Activated naive CD8-positive, alpha-beta T cell treated with anti-CD3 and anti-CD28 coated beads, Interleukin-2, amount 50 U/mL, for 24 hours (primary cell): ENCODE measurements at places on chromosomes 5 and 9.

GRCh38 chr9:71910650-71911060, 338 bp downstream of the ABHD17B start:
- DNase-seq, result no peak

DNA sequence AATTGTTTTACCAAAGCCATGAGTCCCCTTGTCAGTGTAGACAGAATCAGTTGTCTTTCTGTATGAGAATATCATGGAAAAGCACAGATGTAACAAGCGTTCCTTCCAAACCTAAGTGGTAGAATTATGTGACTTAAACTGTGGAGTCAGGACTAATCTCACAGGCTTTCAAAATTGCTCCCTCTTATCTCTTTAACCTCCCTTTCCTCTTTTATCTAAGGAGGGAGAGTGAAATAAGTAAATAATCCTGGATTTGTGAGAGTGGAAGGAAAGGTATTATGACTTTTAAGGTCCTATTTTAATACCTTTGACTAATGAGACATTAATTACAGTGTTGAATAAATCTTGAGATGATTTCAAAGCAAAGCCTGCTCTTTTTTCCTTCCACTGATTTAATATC, 52.4 kb upstream of the LIFR start:
- no peak for DNase-seq

GRCh38 chr9:14052359-14052758, 261.6 kb downstream of the NFIB start:
- DNase-seq, result no peak

GRCh38 chr9:107036367-107036766, 173.4 kb downstream of the ZNF462 start:
- DNase-seq, result no peak

GRCh38 chr9:121201045-121201737, 478 bp downstream of the RAB14 start:
- peak; percentile 49 for DNase-seq

GRCh38 chr9:758146-758545, 83.4 kb upstream of the DMRT1 start:
- DNase-seq, result no peak

DNA sequence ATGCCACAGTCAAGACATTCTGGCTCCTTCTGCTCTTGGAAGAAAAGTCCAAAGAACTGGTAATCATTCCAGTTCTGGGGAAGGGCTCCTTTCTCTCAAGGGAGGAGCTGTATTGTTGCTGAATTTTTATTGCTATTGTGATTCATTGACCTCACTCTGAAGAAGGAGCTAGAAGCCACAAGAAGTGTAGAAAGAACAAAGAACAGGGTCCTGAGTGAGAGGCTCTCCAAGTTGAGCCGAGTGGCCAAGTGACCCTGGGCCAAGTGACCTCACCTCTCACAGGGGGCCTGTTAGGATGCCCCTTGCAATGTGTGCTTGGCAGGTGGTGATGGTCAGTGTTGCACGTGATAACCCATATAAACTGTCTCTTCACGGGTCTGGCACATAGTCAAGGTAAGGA, 173.3 kb downstream of the FGF18 start:
- no peak for DNase-seq

- DNase-seq, result peak; percentile 8
Measured at GRCh38 chr5:135543485-135544304, 7.9 kb upstream of the NEUROG1 start.

DNA sequence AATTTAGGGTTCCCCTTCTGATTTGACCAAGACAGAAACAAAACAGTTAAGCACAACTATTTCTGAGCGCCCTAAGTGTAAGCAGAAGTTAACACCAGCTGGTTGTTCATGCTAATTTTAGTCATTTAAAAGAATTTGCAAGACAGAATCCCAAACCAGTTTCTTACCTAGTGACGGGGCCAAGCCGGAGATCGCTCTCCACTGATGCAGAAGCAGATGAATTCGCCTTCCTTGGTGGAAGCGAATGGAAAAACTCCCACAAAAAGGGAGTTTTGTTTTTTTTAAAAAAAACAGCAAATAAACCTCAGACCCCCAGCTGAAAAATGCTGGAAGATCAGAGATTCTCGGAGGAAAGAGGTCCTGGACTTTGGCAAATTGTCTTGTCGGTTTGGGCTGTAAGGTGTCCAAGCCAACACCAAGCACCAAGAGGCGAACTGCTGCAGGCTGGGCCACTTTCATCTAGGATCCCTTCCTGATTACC, 47.4 kb upstream of the GLDC start:
- DNase-seq, result no peak

- DNase-seq, result no peak
Measured at GRCh38 chr5:75856056-75856455, 138.8 kb upstream of the POC5 start.

DNA sequence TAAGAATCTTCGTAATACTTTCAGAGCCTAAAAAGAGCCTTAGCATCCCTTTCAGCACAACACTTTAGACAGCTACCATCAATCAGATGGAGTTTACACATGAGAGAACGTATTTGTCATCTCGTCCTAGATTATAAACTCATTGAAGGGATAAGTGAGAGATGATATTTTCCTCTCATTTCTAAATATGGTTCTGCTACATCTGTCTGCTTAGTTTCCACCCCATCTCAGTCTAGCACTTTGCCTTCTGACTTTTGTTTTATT, 208.4 kb upstream of the CD180 start:
- DNase-seq, result no peak

DNA sequence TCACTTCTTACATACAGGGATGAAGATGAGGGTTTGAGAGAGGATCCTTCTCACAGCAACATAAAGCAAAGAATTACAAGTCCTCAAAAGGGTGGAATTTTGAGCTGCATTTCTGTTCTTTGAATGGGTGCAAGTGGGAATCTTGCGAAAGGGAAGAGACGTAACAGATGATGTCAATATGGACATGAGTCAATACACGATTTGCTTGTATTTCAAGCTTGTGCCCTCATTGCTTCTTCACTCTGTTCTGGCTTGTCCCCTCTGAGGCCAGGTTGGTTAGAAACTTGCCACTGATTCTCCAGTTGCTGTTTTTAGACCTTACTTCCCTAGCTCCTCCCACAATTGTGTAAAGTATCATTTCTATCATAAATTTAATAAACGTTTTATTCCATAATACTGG, 104.8 kb upstream of the CLINT1 start:
- DNase-seq, result no peak

- no peak for DNase-seq
Measured at GRCh38 chr9:108775901-108776306, 79.9 kb downstream of the ACTL7B start.

- no peak for DNase-seq
Measured at GRCh38 chr5:98721231-98721928, 52.1 kb upstream of the RGMB start.

DNA sequence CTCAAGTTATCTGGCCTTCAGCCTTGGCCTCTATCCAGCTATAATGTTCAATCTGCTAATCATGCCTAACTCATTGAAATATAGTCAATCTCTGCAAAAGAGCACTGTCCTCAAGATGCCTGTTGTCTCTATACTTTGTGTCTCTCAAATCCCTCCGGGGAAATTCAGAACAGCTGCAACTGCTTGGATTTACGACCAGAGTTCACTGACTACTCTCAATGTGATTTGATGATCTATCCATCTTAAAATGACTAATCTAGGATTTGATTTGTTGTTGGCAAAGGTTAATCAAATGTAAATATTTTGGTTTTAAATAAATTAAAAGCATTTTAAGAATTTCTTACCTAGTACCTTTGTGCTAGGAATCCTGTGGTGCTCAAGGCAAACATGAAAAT, 40.9 kb downstream of the SVEP1 start:
- no peak for DNase-seq

GRCh38 chr9:75148561-75148960, 60.2 kb downstream of the OSTF1 start:
- DNase-seq, result no peak

GRCh38 chr5:58670582-58670981, 87.7 kb downstream of the RAB3C start:
- DNase-seq, result no peak

DNA sequence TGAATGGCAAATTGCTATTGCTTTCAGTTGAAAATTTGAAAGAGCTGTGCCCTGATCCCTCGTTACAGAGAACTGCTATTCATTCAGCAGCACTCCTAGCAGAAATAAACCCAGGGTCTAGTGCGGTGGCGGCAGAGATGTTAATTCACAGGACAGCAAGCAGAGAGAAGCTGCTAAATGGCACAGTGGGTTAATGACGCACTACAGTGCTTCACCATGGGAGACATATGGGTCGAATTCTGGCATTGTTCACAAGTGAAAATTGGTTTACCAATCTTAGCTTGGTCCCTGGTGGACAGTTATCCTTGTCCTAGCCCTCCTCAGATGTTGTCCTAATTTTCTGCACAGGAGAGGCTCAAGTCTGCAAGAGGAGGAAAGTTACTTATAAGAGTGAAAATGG, 807.4 kb downstream of the TLE1 start:
- no peak for DNase-seq

DNA sequence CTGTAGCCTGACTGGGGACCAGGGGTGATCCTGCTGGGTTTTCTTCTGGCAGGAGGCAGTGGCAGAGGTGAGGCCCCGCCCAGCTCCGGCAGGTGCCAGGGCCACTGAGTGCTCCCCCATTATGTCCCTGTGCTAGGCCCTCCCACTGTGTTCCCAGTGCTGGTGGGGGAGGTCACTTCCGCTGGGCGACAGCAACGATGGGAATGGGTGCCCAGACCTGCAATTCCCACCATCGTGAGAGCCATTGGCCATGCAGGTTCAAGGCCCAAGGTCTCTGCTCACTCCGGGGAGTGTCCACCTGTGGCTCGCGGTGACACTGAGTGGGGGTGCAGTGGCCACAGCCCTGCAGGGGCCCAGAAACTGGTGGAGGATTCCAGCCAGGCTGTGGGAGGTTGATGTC, 98.6 kb downstream of the RXRA start:
- no peak for DNase-seq

GRCh38 chr5:57225553-57225952, 51.7 kb downstream of the GPBP1 start:
- no peak for DNase-seq

DNA sequence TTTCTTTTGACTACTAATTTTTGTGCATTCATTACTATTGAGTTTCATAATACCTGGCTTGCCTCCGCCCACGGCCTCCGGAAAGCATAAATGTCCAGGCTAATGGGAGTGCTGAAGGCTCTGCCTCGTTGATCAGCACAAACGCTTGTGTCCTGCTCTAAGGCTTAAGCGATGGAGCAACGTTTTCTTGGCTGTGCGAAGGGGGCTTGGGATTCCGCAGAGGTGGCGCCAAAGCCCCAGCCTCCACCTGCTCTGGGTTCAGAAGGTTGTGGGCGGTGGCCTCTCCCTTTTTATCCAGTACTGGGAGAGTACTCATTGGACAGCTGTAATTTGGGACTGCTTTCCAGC, 19.7 kb downstream of the ANXA2R start:
- DNase-seq, result peak; percentile 49

DNA sequence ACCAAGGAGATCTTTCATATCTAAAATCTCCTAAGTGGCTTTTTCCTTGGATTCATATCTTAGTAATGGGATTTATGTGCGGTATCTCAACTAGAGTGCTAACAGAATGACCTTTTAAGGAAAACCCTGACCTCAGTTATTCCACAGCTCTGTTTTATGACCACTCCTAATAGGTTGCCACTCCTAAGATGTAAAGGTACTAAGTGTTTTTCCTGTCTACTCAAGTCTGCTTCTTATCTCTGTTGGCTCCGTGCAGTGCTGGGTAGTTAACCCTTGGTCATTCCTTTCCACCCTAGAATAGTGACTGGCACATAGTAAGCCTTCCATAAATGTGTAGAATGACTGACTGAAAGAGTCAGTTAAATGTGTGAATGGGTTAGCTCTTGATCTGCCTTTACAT, 161.4 kb downstream of the DOCK2 start:
- no peak for DNase-seq

DNA sequence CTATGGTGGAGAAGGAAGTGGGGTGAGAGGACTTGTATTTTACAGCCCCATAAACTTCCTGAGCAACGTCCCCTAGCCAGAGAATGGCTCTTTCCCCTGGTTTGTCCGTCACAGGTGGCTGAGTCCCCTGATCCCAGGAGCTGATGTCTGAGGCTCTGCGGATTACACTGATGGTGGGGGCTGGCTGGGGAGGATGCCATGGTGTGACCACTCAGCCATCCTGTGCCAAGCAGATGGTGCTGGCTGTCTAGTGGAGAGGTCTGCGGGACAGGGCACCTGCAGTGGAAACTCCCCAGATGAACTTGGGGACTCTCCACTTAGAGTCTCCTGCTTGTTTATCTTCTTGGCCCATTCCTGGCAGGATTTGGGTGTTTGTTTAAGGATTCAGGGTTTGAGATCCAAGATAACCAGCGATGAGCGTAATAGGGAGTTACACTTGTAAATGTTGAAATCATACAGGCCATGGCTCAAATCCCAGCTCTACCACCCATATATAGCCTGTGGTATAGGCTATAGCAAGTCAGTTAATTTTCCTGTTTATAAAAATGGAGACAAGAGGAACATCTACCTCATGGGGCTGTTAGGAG, 4.7 kb upstream of the PTGS1 start:
- DNase-seq, result no peak

DNA sequence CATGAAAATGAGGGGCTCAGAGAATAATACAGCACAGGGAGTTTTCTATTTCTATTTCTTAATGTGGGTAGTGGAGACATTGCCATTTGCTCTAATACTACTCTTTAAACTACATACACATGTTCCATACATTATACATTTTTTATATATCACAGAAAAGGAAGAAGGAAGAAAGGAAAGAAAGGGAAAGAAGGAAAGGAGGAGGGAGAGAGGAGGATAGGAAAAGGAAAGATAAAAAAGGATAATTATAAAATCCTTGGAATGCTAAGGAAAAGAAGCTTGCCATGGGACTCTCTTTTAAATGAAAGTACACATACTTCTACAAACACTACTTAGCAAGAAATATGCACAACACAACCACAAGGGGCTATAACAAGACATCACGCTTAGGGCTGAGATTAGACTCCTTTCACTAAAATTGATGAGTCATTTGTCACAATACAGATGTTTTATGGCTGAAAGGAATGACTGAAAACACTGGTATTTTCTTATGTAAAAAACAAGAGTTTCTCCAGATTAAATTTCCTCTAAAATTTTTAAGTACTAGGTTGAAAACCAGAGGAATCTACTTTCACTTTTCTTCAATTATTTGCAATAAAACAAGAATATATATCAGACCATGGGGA, 219.8 kb downstream of the ARL15 start:
- no peak for DNase-seq

GRCh38 chr5:148523139-148523538, 131.2 kb downstream of the HTR4 start:
- no peak for DNase-seq

- peak; percentile 51 for DNase-seq
Measured at GRCh38 chr5:65076251-65076869, 307.6 kb downstream of the CWC27 start.

GRCh38 chr5:11037941-11038340, 276.9 kb upstream of the DAP start:
- no peak for DNase-seq

GRCh38 chr5:5423586-5423985, 1.1 kb downstream of the ICE1 start:
- no peak for DNase-seq

- no peak for DNase-seq
Measured at GRCh38 chr5:140217299-140218026, 42.5 kb downstream of the CYSTM1 start.

- DNase-seq, result no peak
Measured at GRCh38 chr9:34556949-34557348, 32.6 kb downstream of the CNTFR start.

GRCh38 chr5:134543820-134544614, 18.5 kb downstream of the JADE2 start:
- peak; percentile 60 for DNase-seq

GRCh38 chr5:132747616-132748440, 602 bp downstream of the CCNI2 start:
- peak; percentile 31 for DNase-seq

GRCh38 chr5:143642791-143643190, 169.2 kb upstream of the HMHB1 start:
- no peak for DNase-seq

GRCh38 chr9:104872656-104873488, 55.1 kb downstream of the ABCA1 start:
- DNase-seq, result no peak
